ENCODE measurements at places on chromosomes 13 and 19.
A peak's percentile ranks its signal among the peaks of the same experiment; 100 is the strongest.

DNA sequence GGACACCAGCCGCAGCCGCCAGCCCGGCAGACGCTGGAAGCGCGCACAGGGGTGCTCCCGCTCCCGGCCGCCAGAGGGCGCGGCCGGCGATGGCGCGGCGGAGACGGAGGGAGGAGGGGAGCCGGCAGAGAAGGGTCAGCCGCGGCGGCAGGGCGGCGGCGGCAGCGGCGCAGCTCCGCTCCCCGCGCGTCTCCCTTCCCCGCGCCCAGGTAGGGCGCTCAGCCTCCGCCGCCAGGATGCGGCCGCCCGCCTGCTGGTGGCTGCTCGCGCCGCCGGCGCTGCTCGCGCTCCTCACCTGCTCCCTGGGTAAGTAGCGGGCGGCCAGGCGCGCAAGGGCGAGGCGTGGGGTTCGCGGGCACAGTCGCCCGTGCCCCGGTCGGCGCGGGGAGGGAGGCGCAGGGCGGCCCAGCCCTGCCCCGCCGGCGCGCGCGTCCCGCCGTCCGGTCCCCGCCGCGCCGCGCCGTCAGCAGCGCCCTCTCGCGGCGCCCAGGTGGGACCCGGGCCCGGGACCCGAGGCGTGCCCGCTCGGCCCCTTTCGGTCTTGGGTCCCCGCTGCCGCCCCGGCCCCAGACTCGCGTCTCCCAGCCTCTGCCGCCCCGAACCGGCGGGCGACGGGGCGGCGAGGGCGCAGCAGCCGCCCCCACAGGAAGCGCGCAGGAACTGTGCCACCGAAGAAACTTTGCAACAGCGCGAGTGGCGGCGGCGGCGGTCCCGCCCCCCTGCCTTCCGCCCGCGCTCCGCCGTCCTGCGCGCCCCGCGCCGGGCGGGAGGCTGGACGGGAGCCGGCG lies at the start of gene B3GLCT:
B3GLCT (plus strand) TSS at position 127 of the 788 bp plus-strand sequence; CDS start at position 237, 110 bp downstream.
- peak; percentile 76 for DNase-seq

DNA sequence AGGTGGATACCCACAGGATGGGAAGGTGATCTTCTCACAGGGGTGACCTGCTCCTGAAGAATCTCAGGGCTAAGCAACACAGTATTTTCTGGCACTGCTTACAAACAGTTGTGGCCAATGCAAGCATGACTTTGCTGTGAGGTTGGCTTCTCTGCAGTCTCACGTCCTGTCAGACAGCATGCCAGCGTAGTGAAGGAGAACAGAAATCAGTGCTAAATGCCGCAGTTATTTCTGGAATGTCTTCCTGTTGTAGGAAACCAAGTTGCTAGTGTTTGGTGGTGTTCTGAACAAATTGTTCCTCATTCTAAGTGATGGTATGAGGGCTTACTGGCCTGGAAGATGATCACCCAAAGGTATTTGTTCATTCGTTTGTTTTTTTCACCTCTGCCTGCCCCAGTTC lies 320.1 kb downstream of the MTUS2 start:
- DNase-seq = no peak

- DNase-seq = no peak
Measured at GRCh38 chr13:79456656-79457365, 24.1 kb upstream of the NDFIP2 start.

DNA sequence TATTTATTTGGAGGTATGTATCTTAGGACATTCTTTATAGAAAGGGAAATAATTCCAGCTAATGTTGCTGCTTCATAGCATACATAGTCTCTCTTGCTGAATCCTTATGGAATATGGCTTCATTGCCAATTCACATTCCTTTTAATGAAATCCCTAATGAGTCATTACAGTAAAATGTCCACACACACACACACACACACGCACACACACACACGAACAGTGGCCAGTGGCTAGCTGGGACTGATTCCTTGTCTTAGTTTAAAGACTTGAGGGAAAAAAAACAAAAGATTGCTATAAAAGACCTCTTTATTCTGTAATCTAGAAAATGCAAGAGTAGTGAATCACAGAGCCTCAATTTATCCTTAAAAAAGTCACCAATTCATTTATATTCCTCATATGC lies 301.6 kb downstream of the SLITRK6 start:
- DNase-seq = no peak

- DNase-seq = no peak
Measured at GRCh38 chr19:50702871-50703829, 16.5 kb downstream of the SHANK1 start.

DNA sequence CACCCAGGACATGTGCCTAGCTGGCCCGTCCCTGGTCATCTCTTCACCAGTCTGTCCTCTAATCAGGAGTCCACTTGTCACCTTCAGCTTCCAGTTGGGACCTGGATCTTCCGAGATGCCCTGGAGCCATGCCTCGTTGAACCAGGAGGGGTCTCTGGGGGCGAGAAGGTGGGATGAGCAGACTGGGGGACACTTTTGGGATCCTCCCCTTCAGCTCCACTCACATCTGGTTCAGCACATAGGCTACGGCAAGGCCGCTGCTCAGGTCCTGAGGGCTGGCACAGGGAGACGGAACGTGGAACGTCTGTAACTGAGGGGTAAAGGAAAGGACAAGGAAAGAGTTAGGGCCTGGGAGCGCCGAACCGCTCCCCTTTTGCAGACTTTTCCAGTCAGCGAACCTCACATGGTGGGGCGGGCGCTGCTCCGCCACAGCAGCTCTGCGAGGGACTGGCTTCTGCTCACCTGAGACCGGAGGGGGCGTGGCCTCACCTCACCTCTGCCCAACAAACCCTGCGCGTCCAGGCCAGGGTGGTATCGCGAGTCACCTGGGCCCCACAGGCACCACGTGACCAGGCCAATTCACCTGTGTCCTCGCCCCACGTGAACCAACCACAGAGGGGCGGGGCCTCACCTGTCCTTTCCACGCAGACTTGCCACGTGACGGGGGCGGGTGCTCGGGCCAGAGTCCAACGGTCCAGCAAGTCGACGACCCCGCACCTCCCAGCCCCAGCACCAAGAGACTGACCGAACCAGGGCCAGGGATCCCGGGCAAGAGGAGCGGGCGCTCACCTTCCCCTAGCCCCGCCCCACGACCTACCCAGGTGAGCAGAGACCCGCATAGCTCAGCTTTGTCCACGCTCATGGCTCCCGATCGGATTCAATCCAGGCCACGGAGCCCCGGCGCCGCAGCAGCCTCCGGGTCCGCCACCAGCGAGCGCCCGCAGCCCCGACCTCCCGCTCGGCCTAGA lies at the start of gene HOOK2:
HOOK2 (minus strand) TSS at position 965 of the 968 bp plus-strand sequence; CDS start at position 862, 103 bp downstream.
- peak; percentile 100 for DNase-seq

DNA sequence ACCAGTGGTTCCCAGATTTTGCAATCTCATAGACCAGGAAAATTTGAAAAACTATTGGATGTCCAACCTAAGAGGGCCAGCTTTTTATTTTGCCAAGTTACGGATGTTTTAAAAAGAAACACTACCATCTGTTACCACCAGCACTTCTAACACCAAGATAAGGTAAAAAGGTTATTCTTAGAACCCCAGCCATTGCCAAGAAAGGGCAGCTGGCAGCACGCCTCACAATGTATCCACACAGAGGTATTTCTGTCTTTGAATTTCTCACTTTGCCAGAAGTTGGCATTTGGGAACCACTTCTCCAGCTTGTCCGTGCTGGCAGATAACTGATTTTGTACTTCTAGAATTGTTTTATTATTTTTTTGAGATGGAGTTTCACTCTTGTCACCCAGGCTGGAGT lies 28.7 kb downstream of the CAPN12 start:
- DNase-seq = peak; percentile 78

- DNase-seq = no peak
Measured at GRCh38 chr19:49932731-49933131, 3.4 kb upstream of the NUP62 start.

DNA sequence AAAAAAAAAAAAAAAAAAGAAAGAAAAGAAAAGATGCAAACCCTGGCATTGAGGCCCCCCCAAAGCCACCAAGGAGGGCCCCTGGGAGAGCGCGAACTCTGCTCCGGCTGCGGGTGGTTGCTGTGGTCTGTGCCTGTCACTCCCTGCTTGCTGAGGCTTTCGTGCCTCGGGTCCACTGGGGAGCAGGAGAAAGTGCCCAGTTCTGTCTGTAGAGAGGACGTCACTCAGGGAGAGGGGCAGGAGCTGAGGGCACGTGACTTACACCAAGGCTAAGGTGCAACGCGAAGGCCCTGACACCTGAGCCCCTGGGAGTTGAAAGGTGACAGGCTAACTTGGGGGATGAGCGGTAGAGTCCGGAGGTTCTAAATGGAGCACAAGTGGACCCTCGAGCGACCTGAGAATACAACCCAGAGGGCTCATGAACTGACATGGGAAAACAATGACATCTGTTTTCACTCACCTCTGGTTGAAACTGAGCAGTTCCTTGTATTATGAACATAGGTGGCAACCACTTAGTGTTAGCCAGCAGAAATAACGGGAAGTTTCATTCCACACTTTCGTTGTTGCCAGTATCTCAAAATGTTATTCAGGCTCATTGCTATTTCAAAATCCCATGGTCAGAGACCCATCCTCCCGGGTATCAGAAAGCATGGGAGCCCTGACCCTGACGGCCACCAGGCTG lies 69.2 kb upstream of the TM9SF2 start:
- DNase-seq = no peak

DNA sequence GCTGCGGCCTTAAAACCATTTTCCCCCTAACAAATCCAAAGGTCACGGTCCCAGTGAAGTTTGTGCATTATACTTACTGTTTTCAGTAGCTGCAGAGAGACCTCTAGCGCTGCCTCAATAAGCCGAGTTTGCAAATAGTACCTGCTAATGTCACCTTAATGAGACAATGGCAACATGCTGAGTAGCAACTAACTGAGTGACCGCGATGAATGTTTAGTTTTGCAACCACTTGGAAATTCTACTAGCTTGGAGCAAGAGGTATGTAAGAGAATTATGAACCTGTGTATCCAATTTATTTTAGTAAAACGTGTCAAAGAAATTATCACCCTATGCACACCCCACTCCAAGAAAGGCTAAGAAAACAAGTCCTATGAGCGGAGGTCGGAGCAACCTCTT lies 1.2 kb downstream of the KPNA3 start:
- DNase-seq = peak; percentile 32

DNA sequence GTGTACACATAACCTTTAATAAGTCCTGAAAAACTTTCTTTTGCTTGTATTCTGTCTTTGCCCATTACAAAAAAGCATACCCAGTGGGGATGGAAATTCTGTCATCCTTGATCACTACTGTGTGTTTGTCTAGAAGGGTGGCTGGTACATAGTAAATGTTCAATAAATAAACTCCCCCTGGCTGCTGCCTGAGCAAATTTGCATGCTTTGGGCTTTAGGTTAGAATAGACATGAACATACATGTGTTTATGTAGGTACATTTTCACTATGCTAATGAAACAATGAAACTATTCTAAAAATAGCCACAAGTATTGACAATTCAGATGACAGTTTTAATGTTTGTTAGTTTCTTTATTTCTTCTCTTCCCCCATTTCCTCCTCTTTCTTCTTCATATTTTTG lies 36.1 kb downstream of the TNFSF13B start:
- no peak for DNase-seq

DNA sequence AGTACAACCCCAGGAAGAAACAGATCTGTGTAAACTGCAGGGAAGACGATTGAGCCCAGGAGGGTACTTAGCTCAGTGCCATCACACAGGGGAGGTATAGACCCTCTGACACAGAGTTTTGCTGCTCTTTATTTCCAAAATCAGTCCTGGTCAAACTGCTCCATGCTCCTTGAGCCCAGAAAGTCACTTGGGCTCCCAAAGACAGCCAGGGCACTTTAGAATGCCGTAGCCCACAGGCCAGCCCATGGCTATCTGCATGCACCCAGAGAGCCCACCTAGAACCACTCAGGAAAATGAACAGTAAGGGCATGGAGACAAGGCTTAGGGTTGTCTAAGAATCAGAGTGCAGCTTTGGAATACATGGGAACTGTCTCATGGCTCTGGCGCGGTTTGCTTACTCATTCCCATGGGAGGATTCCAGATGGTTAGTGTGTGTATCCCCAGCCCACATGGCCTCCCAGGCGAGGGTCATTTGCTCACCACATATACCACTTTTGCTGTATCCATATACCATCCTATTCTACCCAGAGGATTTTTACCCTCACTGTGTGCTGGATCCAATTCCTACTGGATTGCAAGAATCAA lies 14.7 kb upstream of the PDCD5 start:
- DNase-seq = no peak

DNA sequence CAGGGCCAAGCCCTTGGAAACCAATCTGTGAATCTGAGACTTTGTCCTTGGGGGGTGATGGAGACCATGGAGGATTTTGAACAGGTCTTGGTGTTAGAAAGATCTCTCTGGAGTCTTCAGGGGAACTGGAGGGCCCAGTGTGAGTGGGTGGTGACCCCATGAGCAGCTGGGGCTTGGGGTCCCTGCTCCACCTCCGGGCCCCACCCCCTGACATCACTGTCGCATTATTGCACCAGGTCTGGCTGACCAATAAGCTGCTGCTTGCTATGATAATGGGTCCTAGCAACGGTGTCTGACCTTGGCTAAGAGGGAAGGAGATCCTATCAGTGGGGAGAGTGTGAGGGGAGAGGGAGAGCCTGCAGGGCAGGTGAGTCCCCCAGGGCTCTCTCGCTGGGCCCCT lies at the start of gene IRGC:
IRGC (plus strand) TSS at position 301 of the 400 bp plus-strand sequence. CDS start 2,483 bp downstream, outside the sequence.
- DNase-seq = no peak

DNA sequence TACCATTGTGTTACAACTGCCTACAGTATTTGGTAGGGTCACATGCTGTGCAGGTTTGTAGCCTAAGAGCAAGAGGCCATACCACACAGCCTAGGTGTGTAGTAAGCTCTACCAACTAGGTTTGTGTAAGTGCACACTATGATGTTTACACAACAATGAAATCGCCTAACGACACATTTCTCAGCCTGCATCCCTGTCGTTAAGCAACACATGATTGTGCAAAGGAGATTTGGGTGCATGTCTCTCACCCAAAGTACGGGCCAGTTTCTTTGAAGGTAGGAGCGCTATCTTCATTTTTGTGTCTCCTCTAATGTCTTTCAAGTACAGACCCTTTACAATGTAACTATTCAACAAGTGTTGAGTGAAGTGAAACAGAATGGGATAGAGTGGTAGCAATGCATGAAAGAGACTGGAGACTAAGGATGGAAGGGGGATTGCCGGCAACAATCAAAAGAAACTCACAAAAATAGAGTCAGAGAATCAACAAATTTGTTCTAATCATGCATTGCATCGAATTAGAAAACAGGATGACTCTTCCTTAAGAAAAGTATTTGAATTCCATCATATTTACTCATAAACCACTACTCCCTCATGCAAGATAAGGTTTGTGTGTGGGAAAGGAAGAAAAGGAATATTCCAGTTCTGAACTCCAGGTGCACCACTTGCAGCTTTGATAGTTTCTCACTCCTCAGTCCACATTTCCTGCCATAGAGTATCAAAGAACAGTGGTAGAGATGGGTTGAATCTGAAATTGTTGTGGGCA lies 60.2 kb upstream of the TNFRSF19 start:
- no peak for DNase-seq

DNA sequence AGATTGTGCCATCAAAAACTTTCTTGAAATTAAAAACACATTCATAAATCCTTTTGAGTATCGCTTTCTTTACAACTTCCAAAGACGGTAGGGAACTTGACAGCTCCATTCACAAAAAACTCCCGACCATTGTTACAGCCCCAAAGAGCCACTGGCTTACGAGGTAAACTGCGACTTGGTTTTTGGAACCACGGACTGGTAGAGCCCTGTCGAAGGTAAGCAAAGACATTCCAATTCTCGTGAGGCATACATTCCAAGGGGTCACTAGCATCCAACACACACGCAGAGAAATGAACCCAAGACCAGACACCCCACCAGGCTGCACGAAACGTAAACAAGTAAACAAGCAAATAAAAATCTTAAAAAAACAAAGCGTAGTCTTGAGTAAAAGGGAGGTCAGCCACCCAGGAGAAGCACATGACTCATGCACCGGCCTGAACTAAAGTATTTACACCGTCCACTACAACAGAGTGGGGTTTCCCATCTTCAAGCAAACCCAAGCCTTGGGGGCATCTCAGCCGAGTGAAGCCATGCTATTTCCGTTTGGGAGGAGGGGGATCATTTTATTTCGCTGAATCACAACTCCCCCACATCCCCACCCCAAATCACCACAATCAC lies 1.4 kb downstream of the BRD4 start:
- DNase-seq = peak; percentile 35
